ENCODE measurements at places on chromosomes 3 and 15.
A peak's percentile ranks its signal among the peaks of the same experiment; 100 is the strongest.

DNA sequence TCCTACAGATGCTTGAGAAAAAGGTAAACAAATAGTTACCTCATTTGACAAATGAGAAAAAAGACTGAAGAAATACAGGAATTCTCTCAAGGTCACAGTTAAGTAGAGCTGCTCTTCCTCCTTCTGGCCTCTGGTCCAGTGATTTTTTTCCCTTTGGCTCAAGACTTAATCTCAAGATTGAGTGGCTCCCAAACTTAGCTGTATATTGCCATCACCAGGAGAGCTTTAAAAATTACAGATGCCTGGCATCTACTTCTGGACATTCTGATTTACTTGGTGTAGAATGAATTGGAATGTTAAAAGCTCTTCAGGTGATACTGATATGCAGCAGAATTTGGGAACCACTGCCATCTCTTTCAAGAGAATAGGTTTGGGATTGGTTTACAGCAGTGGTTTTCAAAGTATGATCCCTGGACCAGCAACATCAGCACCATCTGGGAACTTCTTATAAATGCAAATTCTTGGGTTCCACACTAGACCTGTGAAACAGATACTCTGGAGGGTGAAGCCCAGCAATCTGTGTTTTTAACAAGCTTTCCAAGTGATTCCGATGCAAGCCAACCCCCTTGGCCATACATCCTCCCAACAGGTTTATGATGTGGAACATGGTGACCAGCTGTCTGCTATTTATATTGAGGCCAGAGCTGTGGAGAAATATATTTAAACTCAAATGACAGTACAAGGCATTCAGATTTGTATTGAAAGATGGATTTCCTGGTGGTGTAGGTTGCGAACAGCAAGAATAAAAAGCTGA, 333.0 kb upstream of the RARB start:
- no peak overlapping the region for H3K4me3 ChIP-seq
- DNase-seq = no peak
- no peaks in the 10 kb centered on the region for H3K36me3 ChIP-seq
- H3K4me1 ChIP-seq = no peaks in the 10 kb centered on the region
- no peaks in the 10 kb centered on the region for H3K27me3 ChIP-seq
- H3K27ac ChIP-seq = no peak overlapping the region

DNA sequence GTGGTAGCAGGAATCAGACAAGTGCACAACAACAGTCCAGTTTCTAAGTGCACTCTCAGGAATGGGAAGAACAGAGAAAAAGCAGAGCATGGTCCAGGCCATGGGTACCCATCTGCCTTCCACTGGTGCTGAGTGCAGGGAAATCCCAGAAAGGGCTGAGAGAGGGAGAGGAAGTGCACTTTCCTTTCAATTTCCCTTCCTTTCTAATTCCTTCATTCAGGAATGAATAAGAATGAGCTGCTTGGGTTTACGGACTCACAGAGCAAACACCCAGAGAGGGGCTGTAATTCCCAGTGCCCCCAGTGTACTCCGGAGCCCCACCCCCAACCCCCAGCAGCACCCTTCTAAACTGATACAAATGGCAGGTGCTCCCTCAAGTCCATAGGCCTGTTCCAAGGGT, 300.6 kb downstream of the FOXP1 start:
- H3K27me3 ChIP-seq = no peaks in the 10 kb centered on the region
- H3K4me1 ChIP-seq = no peaks in the 10 kb centered on the region

DNA sequence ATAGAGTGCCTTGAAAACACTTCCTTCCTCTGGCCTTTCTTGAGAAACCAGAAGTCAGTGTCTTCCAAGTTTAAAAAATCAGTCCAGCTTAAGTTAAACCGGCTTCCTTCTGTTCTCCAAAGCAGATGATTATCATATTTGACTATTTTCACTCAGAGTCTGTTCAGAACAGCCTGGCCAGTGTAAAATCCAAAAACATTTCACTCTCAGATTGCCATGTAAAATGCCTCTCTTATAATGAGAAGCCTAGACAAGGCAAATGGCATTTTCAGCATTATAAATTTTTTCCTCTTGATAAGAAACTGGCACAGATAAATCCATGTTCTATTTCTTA, 193.5 kb downstream of the TNIK start:
- no peak for DNase-seq
- peaks cover 7% of the 10 kb centered on the region for H3K4me1 ChIP-seq
- H3K27me3 ChIP-seq = no peaks in the 10 kb centered on the region

DNA sequence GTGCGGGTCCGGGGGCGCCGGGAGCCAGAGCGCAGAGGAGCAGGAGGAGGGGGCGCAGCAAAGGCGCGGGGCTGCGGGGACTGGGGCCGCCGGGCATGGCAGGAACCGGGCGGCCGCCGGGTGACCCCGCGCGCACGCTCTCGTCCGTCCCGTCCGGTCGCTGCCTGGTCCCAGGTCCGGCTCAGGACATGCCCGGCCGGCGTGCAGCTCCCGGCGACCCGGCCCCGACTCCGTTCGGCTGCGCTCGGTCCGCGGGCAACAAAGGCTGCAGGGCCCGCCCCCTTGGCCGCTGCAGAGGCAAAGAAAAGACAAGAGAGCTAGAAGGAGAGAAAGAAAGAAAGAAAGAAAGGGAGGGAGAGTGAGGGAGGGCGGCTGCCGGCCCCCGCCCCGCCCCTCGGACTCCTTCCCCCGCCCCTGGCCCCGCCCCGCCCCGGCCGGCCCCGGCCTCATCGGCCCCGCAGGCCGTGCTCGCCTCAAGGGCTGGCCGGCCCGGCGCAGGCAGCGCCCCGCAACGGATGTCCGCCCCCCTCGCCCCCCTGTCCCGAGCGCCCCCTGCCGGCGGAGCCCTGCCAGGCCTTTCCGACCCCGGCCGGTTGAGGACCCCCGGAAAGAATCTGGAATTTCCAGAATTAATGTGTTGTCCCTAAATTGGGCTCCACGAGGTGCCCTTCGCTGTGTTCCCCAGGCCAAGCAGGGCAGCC, at the start of gene ADAMTS7:
Gene ADAMTS7, minus strand, starts transcription at position 341 of the 701 bp plus-strand sequence. Its CDS starts 244 bp downstream, at position 97.
- H3K27ac ChIP-seq = peak within 1 kb of the TSS; percentile 29
- H3K36me3 ChIP-seq = no peaks in the 10 kb centered on the region
- H3K27me3 ChIP-seq = no peaks in the 10 kb centered on the region
- peak; percentile 93 for DNase-seq
- peak within 1 kb of the TSS; percentile 91 for H3K4me3 ChIP-seq
- H3K4me1 ChIP-seq = no peaks in the 10 kb centered on the region

- DNase-seq = no peak
- H3K27ac ChIP-seq = no peak overlapping the region
- no peak overlapping the region for H3K4me3 ChIP-seq
- peaks cover 3% of the 10 kb centered on the region for H3K4me1 ChIP-seq
- no peaks in the 10 kb centered on the region for H3K27me3 ChIP-seq
These were observed 16.0 kb downstream of the ANKRD28 start for GRCh38 chr3:15781637-15782402.

DNA sequence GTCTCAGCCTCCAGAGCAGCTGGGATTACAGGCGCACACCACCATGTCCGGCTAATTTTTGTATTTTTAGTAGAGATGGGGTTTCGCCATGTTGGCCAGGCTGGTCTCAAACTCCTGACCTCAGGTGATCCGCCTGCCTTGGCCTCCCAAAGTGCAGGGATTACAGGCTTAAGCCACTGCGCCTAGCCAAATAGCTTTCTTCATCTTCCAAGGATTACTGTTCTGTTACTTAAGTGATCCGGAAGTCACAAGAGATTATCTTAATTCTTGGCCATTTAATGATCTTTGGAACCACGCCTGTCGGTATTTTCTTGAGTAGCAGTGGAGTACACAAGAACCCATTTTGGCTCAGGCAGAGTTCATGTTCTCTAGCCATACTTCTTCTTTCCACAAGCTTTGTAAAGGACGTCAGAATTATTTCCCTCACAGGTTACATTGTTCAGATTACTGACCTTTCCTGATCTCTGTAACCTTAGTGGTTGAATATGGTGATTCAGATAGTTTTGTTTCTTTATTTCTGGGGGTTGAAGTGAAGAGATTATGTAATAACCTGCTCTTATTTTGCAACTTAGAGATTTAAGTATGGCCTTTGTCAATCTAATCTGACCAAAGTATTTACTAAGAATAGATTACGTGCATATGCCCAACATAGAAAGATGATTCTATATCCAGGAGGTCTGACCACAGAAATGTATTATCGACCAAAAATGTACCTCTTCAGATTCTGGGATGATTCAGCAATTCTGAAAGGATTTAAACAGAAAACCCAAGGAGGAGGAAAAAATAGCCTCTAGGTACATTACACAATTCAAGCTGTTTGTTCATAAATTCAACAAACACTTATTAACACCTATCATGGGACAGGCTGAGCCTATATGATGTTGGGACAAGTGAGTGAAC, 132.2 kb downstream of the GREM1 start:
- H3K4me3 ChIP-seq = no peak overlapping the region
- H3K36me3 ChIP-seq = no peaks in the 10 kb centered on the region
- peaks cover 2% of the 10 kb centered on the region for H3K4me1 ChIP-seq
- no peak overlapping the region for H3K27ac ChIP-seq
- DNase-seq = no peak

DNA sequence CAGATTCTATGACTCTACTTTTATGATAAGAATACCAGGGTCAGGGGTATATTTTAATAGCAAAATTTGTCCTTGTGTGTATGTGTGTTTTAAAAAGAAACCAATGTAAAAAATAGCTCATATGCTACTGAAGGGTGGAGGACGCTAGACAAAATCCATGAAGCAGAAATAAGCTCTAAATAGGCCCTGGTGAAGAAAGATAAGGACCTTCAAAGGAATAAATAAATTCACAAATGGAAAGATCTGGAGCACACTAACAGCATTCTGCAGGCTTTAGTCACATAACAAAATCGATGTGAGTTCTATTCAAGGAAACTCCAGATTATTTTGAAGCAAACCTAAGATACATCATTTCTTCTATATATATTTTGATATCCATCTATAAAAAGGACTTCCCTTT, 27.2 kb upstream of the ATP11B start:
- H3K27ac ChIP-seq = no peak overlapping the region
- H3K4me3 ChIP-seq = no peak overlapping the region
- no peaks in the 10 kb centered on the region for H3K4me1 ChIP-seq
- no peaks in the 10 kb centered on the region for H3K27me3 ChIP-seq
- no peaks in the 10 kb centered on the region for H3K36me3 ChIP-seq

DNA sequence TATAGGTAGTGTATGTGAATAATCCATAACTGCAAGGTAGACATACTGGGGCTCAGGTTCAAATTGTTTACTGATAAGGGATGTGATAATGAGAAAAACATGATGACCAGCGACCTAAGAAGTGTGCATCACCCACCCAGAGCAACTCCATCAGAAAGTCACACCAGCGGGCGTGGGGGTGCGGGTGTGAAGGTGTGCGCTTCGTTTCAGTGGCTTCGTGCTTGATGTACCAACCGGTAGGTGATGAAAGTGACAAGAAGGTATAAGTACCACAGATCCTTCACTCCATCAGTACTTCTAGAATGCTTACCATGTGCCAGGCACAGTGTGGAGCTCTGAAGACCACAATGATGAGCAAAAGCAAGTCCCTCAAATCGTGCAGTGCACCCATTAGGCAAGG, 11.2 kb downstream of the ANP32A start:
- H3K36me3 ChIP-seq = no peaks in the 10 kb centered on the region
- no peak for DNase-seq
- no peak overlapping the region for H3K4me3 ChIP-seq
- H3K4me1 ChIP-seq = no peaks in the 10 kb centered on the region

DNA sequence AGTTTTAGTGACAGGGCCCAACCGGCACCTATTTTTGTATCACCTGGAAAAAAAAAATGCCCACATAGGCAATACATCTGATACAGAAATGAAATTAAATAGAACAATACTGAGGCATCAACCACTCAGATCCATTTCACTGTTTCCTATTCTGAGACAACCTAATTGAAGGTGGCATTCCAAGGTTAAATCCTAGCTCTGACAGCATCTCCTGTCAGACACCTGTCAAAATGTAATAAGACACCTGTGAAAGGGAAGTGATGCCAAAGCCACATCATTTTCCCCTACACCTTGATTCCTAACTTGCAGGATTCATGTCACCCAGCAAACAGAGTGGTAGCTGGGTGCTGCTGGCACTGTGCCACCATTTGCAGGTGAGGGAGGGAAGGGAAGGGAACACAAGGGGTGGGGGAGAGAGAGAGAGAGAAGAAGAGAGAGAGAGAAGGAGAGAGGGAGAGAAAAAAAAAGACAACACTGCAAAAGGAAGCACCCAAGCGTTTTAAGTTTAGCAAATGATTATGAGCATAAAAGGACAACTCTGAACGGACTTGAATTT, 1044.6 kb upstream of the CFAP20DC start:
- H3K27ac ChIP-seq = no peak overlapping the region
- H3K36me3 ChIP-seq = no peaks in the 10 kb centered on the region
- no peak overlapping the region for H3K4me3 ChIP-seq
- no peaks in the 10 kb centered on the region for H3K27me3 ChIP-seq
- DNase-seq = no peak

DNA sequence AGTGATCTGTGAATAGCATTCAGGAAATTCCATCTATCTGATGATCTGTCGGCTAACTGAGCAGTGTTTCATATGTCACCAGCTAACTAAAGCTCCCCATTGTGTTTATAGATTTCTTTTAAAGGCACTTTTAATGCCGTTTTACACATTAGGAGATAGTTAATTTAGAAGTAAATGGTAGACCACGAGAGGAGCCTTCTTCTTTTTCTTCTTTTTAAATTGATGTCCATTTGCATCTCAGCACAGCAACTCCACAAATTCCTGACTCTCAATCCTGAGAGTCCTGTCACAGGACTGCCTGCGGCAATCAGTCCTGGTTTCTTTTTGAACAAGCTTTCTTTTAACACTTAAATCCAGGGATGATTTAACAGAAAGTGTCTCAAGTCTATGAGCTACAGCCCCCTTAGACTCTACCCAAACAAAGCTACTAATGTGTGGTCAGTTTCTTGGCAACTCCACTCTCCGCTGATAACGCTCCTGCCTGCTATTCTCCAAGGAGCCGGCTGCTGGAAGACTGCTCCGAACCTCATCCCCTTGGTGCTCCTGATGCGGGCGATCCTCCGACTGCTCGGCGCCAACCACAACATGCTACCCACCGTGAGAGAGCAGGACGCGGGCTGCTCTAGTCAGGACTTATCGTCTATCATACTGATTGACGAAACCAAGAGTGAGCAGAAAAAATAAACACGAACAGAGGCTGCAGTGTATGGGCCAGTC, 421.4 kb downstream of the MECOM start:
- H3K4me3 ChIP-seq = peak overlapping the region; percentile 40
- peak overlapping the region; percentile 59 for H3K27ac ChIP-seq
- no peaks in the 10 kb centered on the region for H3K36me3 ChIP-seq
- peak; percentile 75 for DNase-seq
- H3K27me3 ChIP-seq = no peaks in the 10 kb centered on the region
- no peaks in the 10 kb centered on the region for H3K4me1 ChIP-seq

- no peak for DNase-seq
- peaks cover 4% of the 10 kb centered on the region for H3K36me3 ChIP-seq
- H3K4me1 ChIP-seq = peaks cover 3% of the 10 kb centered on the region
- H3K27me3 ChIP-seq = no peaks in the 10 kb centered on the region
- H3K4me3 ChIP-seq = no peak overlapping the region
These were observed 357.5 kb upstream of the UMPS start for GRCh38 chr3:124372775-124373174.

All from aorta (tissue), 5 donors.